ENCODE measurements at places on chromosomes 2 and 18.
A peak's percentile ranks its signal among the peaks of the same experiment; 100 is the strongest.

DNA sequence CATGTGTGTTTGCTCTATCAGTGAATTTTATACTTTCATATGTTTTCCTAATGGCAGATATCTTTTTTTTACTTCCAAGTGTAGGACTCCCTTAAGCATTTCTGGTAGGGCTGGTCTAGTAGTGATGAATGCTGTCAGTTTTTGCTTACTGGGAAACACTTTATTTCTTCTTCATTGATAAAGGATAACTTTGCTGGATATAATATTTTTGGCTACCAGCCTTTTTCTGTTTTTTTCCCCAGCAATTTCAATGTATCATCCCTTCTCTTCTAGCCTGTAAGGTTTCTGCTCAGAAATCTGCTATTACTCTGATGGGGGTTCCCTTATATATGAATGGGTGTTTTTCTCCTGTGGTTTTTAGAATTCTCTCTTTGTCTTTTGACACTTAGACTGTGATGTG, 980.6 kb upstream of the PIK3C3 start:
- no peak for DNase-seq

DNA sequence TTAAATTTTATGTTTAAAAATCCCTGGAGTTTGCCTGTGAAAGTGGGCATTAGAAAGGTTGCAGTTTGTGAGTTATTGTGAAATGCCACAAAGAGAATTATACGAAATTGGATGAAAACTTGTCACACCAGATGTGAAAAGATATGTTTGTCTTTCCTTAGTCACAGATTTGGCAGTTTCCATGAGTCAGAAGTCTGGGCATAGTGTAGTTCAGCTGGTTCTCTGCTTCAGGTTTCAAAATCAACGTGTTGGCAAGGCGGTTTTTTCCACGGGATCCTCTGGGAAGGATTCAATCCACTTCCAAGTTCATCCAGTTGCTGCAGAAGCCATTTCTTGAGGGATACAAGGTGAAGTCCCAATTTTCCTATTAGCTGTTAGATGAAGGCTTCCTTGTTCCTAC, 658.0 kb upstream of the CDH2 start:
- no peak for DNase-seq

DNA sequence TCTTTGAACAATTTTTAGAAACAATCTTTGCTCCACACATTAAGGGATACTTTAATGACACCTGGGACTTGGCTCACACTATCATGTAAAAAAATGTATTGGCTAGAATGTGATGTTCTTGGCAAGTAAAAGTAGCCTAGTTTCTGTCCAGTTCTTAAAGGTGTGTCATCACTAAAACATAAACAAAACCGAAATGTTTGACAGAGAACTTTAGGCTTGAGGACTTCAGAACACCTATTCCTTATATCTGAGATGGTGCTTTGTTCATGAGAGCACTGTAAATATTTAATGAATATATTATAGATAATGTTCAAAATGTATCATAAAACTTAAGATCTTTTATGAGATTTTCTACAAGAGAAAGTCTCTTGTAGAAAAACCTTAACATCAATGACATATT, 19.8 kb upstream of the HNRNPA3 start:
- DNase-seq: no peak

DNA sequence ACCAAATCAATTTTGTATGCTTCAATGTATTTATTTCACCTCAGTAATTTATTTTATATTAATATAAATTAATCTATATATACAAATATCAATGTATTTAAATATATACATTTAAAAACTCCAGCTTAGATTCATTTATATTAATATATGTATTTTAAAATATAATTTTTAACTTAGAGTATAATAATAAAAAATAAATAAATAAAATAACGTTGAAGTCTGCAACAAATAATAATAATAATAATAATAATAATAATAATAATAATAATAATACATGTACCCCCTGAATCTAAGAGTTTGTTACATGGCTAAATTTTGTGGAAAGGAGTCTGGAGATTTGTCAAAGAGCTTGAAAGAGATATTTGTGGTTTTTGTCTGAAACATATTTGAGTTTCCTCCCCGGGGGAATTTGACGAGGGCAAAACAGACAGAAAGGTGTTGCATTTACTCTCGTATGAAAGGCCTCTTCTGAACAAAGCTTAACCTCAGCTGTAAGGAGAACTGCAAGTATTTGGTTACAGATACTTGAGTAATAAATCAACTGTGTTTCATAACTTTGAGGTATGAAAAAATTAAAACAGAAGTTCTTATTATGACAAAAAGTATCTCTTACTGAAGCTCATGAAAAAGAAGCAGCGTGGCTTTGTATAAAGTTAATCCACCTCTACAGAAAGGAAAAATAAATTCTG, 93.4 kb downstream of the CDH19 start:
- no peak for DNase-seq

DNA sequence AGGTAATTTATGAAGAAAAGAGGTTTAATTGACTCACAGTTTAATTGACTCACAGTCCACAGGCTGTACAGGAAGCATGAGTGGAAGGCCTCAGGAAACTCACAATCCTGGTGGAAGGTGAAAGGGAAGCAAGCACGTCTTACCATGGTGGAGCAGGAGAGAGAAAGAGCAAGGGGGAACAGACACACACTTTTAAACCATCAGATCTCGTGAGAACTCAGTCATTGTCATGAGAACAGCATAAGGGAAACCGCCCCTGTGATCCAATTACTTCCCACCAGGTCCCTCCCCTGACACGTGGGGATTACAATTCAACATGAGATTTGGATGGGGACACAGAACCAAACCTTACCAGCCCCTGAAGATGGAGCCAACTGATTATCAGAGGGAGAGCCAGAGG, 11.2 kb upstream of the PUM2 start:
- DNase-seq: no peak

DNA sequence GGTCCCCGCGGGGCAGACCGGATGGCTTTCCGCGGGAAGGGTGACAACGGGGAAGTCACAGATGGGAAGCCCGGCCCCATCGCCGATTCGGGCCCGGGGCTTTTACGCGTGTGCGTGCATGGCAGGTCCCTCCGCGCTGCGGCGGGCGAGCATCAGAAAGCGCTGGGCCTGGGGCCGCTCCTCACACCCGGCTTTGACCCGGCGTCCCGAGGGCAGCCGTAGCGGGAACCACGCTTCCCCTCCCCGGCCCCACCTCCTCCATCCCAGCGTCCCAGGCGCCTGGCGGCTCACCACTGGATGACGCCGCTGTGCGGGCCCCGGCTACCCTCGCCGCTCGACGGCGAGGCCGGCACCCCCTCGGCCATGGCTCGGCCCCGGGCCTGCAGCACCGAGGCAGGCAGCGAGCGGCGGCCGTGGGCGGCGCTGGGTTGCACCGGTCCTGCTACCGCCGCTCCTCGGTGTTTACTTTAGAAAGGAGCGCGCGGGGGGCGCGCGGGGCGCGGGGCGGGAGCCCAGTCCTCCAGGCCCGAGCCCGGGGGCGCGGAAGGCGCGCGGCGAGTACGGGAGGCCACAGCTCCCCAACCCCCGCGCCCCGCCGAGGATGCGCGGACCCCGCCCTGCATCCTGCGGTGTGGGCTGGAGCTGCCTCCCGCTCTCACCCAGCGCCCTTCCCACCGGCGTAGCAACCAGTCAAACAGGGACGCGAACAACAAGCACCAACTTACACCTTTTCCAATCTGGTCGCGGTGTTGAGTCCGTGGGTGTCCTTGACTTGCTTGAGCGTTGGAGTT, 806 bp downstream of the RFX8 start:
- DNase-seq: no peak

DNA sequence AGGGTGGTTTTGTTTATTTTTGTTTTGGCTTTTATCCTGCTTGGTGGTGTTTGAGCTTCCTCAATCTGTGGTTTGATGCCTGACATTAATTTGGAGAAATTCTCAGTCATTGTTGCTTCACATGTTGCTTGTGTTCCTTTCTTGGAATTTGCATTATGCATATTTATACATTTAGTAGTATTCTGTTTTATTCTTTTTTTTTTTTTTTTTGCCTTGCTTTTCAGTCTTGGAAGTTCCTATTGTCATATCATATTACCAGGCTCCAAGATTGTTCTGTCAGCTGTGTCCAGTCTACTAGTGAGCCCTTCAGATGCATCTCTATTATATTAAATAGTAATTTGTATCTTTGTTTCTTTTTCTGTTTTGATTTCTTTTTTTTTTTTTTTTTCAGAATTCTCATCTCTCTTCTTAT, 77.0 kb downstream of the EPC2 start:
- DNase-seq: no peak

DNA sequence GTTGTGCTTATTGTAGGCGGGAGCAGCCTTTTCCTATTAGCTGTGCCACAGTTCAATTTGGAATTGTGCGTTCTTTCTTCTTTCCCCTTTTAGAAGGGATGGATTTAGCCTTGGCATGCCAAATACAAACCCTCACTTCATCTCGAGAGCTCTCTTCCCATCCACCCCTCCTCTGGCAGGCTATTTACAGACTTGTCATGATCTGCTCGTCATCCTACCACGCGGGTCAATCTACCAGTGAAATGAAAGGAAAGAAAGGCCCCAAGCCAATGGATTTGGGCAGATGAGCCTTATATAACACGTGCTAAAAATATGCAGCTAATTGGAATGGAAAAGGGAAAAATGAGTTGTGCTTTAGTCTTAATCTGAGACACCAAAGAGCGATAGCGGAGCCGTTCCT, 277.5 kb downstream of the PRKCE start:
- no peak for DNase-seq

GRCh38 chr2:174059178-174059883, 94.2 kb upstream of the SP3 start:
- no peak for DNase-seq

GRCh38 chr2:119260646-119261492, 37.2 kb downstream of the STEAP3 start:
- DNase-seq: no peak

GRCh38 chr18:48838921-48839818, 111.6 kb downstream of the SMAD7 start:
- no peak for DNase-seq

DNA sequence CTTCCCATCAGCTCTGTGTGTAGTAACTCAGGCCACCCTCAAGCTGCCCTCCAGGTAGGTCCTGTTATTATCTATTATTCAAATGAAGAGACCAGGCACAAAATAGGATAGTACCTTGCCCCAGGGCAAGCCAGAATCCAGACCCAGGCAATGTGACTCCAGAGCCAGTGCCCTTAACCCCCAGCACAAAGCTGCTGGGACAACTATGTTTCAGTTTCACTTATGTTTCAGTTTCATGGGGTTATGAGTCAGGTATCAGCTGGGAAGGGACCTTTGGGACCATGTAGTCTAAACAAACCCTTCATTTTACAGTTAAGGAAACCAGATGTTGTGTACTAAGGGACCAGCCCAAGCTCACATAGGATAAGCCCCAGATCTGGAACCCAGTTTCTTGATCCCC, 10.0 kb downstream of the HK2 start:
- DNase-seq: no peak

GRCh38 chr2:118013221-118013723, 598 bp downstream of the CCDC93 start:
- no peak for DNase-seq

DNA sequence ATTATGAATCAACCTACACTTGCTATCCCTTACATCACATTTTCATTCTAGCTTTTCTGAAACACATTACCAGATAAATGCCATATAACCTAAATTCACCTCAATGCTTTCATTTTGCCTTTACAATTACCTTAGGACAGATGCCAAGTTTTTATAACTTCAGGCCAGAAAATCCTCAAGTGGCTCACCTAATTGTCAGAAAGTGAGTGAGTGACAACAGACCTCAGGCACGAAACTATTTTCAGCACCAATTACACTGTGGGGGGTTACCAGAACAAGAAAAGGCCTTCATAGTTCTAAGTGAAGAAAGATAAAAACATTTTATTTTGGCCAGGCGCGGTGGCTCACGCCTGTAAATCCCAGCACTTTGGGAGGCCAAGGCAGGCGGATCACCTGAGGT, 52.3 kb upstream of the ST8SIA5 start:
- DNase-seq: no peak

DNA sequence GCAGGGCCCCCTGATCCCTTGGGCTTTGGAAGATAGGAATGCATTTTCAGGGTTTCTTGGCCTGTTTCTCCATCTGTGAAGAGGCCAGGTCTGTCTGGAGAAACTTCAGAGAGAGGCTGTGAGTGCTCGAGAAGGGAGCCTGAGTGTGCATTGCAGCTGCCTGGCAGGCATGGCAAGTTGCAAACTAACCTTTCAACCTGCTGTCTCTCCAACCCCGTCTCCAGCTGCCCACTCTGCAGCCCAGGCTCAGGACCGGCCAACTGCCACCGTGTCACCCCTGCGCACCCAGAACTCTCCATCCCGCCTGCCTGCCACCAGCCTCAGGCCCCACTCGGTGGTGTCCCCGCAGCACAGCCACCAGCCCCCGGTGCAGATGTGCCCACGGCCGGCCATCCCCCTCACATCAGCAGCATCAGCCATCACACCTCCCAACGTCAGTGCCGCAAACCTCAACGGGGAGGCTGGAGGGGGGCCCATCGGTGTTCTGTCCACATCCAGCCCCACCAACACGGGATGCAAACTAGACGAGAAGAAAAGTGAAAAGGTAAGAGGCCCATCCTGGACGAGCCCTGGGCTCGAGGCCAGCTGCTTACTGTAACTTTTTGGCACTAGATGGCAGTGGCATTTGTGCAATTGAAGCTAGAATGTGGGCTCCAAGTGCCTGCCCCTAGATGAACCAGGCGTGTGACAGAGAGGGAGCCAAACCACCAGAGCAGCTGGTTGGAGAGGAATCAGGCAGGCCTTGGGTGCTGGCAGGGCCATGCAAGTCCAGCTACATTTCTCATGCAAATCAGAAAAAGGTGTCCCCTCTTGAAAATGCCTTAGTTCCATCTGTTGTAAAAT, 164.6 kb downstream of the SEPTIN10 start:
- peak; percentile 8 for DNase-seq

- DNase-seq: no peak
Measured at GRCh38 chr2:238291550-238292281, 3.3 kb upstream of the PER2 start.

- DNase-seq: no peak
Measured at GRCh38 chr2:69937968-69938367, 23.1 kb downstream of the MXD1 start.

DNA sequence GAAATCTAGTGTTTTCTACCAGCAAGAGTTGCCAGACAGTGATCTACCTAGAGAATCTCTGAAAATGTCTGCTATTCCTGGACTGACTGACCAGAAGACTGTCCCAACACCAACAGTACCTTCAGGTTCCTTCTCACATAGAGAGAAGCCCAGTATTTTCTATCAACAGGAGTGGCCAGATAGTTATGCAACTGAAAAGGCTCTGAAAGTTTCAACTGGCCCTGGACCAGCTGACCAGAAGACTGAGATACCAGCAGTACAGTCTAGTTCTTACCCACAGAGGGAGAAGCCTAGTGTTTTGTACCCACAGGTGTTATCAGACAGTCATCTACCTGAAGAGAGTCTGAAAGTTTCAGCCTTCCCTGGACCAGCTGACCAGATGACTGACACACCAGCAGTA, 63.8 kb downstream of the ALMS1 start:
- no peak for DNase-seq

- no peak for DNase-seq
Measured at GRCh38 chr2:85326406-85327159, 1.2 kb downstream of the TGOLN2 start.

GRCh38 chr2:127649100-127649611, 3.2 kb downstream of the GPR17 start:
- no peak for DNase-seq

Measured in HCT116 (cell line).